Fibroblast of the aortic adventitia (primary cell): ENCODE measurements at places on chromosomes 13 and 19. TPM values are rescaled to one million over a fixed set of nuclear protein-coding genes. Genes with fewer than 3 reads are reported as not detected.

DNA sequence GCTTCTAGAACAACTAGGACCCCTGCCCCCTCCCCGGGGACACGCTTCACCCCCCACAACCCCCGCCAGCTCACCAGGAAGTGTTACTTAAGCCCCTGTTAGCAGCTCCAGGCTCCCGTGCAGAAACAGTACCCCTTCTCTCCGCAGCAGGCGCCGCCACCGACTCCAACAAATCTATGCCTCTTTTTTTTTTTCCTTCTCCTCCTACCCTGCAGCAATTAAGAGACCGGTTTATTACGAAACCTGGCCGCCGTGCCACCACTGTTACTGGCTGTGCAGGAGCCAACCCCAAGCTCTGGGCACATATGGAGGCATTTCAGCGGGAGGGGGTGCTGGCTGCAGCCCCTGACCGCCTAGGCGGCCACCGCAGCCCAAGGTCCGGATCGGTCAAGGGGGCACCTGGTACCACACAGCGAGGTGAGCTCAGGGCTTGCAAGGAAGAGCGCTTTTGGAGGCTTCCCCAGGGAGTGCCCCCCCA lies 2.4 kb downstream of the GADD45B start:
- peak; percentile 74 for DNase-seq

DNA sequence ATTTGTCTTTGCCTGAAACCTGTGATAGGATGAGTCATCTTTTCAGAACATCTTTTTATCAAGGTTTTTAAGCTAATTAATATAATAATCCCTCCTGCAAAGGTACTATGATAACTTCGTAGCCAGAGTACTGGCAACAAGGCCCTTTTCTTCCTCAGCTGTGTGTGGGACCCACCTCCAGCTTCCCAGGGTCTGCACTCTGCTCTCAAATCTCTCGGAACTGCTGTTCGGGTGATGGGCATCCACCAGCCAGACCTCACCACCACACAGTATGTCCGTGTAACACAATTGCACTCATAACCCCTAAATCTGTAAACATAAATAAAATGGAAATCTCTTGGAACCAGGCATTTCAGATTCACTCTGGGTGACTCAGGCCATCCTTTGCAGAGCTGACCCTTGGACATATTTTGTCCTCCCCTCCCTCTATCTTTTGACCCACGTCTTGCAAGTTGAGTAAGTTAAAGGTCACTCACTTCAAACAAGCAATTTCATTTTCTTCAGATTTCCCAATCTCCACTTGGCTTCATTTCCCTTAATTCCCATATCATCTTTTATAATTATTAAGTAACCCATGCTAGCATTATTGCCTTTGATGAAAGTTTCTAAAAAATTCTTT lies 29.5 kb downstream of the COL4A1 start:
- DNase-seq: no peak

GRCh38 chr19:31013384-31014020 lies 335.7 kb downstream of the TSHZ3 start:
- DNase-seq: no peak

DNA sequence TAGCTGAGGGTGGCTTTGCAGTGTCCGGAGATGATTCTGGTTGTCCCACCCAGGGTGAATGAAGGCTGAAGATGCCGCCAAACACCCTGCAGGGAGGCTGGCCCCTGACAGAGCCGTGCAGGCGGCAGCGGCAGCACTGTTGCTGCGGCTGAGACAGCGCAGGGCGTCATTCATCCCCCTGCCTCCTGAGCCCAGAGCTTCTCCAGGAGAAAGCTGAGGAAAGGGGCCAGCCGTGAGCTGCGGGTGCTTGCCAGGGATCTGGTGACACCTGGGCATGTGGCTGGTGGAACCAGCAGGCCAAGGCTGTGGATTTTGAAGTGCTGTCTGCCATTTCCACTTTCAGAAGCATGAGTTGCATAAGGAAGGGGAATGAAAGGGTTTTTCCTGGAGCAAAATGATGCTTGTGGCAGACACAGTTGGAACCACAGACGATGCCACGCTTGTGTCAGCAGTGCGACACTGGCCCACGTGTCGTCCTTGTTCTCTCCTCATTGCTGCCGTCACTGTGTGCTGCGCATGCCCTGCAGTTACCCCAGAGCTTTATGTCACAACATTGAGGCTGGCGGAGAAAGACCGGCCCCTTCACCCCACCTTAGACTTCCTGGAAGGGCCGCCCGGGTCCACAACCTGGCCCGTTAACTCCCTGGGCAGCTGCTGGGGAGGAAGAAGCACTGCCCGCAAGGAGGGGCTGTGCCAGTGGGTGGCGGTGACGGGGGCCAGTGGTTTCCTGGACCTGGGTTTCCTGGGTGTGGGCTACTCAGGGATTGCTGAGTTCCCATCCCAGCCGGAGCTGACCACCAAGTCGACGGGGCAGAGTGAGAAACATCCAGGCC lies 22.7 kb downstream of the TFDP1 start:
- no peak for DNase-seq

DNA sequence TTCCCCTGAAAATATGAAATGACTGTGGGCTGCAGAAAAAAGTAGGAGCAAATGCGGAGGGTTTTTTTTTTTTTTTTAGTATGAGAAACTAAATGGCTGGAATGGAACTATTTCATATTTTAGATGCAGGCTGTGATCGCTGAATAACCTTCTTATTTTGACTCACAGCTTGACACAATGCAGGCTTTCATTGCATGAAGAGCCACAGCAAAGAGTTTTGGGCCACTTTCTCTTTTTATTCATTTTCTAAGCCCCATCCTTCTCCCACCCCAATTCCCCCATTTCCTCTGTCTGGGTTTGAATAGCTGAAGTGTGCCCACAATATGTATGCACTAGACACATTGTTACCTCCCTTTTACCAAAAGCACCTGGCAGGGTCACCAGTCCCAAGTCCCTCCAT lies 125.9 kb downstream of the COG6 start:
- DNase-seq: no peak

- DNase-seq: no peak
Observed at GRCh38 chr19:4390567-4391305, 9.6 kb downstream of the SH3GL1 start.

DNA sequence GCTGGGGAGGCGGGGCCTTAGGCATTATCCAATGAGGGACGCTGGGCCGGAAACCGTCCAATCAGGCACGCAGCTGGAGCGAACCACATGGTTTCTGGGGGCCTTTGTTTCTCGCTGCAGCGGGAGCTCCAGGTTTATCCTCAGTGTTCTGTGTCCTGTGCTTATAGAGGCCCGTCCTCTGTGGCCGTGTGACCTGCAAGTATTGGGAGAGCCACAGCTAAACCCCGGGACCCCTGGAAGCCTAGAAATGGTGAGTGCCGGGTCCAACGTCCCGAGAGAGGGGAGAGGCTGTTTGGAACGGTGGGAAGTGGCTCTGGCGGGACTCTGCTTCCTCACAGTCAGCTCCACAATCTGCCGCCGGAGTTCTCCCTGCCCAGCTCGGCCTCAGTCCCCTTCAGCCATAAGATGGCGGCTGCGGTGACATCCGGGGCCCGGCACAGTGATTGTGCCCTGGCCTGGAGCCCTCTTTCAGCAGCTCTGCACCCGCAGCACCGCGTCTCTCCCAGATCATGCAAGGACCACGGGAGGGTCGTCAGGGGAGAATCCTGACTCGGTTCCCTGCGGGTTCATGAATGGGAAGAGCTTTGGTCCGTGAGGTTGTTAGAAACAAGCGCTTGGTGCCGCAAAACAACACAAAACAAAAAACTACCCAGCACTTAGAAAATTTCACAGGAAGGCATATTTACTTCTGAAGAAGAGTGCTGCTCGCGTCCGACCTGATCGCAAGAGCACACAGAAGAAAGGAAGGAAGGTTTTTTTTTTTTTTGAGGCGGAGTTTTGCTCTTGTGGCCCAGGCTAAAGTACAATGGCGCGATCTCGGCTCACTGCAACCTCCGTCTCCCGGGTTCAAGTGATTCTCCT lies at the start of gene ZNF253:
Gene ZNF253, plus strand, starts transcription at position 133 of the 861 bp plus-strand sequence. Its CDS starts 115 bp downstream, at position 248.
- peak; percentile 85 for DNase-seq

- DNase-seq: no peak
Observed at GRCh38 chr13:32663660-32664059, 77.4 kb downstream of the PDS5B start.

- no peak for DNase-seq
Observed at GRCh38 chr13:30974350-30974749, 41.9 kb downstream of the TEX26 start.

DNA sequence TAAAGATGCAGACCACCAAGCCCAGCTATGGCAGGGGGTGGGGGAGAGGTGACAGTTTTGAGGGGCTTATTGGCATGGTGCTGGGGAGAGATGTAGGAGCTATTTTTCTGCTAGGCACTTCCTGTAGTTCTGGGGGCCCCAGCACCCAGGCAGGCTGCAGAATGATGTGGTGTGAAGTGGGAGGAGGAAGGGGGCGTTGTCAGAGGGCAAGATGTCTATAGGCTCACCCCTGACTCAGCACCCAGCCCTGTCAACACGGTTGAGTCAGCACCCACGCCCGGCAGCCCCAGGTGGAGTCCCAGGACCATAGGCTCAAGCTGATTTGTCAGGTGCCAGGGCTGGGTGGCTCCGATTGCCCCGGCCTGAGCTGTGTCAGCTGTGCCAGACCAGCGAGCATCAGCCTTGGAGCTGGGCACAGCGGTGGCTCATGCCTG lies 5.8 kb downstream of the KLF2 start:
- DNase-seq: peak; percentile 80

DNA sequence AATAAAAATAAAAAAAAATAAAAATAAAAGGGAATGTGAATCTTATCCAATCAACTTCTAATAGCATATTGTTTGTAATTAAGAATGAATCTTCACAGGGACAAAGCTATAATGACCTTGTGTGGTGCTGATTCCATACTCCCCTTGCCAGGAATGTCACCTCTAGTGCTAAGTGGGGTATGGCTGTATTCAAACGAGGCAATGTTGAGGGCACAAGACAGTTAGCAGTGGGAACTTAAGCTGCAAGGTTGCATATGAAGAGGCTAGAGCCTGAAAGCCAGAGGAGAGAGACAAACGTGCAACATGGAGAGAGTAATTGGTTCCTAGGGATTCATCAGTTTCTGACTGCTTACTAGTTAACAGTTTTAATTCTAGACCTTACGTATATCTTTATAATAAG lies 43.9 kb upstream of the CSNK1A1L start:
- DNase-seq: no peak

GRCh38 chr19:56720281-56720680 lies 48.7 kb upstream of the ZNF835 start:
- DNase-seq: no peak

DNA sequence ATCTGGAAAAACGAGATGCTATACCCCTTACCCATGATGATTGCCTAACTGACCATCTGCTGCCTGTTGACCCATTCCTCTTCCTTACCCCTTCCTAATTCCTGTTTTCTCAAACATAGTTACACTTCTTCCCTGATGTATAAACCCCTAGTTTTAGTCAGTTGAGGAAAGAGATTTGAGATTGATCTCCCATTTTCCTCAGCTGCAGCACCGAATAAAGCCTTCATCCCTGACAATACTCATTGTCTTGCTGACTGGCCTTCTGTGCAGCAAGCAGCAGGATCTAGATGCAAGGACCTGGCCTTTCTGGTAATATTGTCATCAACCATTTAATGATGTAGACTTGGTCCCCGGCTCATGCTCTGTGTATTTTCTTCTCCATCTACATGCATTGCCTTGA lies 999 bp upstream of the ZNF264 start:
- no peak for DNase-seq

GRCh38 chr19:49084206-49085019 lies 838 bp upstream of the SNRNP70 start:
- DNase-seq: no peak

DNA sequence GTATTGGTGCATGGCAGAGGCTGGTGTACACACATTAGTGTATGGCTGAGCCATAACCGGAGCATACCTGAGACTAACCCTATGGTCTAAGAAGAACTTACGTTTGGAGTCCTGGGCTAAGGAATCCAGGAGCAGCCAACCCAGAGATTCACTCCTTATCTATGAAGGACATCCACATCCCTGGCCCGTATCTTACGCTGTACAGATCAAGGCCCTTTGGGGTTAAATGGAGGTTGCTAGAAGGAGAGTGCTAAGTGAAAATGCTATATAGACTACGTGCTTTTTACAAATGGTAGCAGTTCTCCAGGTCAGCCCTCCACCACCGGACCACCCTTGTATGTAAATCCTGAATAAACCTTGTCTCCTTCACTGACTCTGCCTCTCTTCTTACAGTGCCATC lies 1.9 kb upstream of the SUGT1 start:
- no peak for DNase-seq

ZGLP1 gene
- 0.16 and 0.63 TPM in 2 replicates for total RNA-seq

TMPRSS9 gene
- total RNA-seq: not detected in 2 replicates

CD209 gene
- not detected in 2 replicates for total RNA-seq

LGALS14 gene
- not detected in 2 replicates for total RNA-seq

CCDC194 gene
- total RNA-seq: not detected in 2 replicates
